ENCODE measurements at places on chromosomes 6 and 20.

GRCh38 chr6:162026843-162027242, 700.7 kb downstream of the PRKN start:
- no peak for DNase-seq

GRCh38 chr6:108587258-108588059, 26.7 kb downstream of the FOXO3 start:
- no peak for DNase-seq

- no peak for DNase-seq
These were observed 189.4 kb upstream of the PREP start for GRCh38 chr6:105592329-105592728.

GRCh38 chr20:1536893-1537730, 20.4 kb downstream of the SIRPD start:
- DNase-seq = no peak

- DNase-seq = no peak
These were observed 776.0 kb downstream of the TBC1D32 start for GRCh38 chr6:120558294-120558693.

- no peak for DNase-seq
These were observed 1162.2 kb upstream of the GJE1 start for GRCh38 chr6:140970485-140970884.

- DNase-seq = no peak
These were observed 139.6 kb downstream of the ZMYND8 start for GRCh38 chr20:47216819-47217410.

- DNase-seq = no peak
These were observed 37.1 kb downstream of the EYA2 start for GRCh38 chr20:46931699-46932098.

- no peak for DNase-seq
These were observed 38.7 kb downstream of the UQCC2 start for GRCh38 chr6:33672808-33673207.

DNA sequence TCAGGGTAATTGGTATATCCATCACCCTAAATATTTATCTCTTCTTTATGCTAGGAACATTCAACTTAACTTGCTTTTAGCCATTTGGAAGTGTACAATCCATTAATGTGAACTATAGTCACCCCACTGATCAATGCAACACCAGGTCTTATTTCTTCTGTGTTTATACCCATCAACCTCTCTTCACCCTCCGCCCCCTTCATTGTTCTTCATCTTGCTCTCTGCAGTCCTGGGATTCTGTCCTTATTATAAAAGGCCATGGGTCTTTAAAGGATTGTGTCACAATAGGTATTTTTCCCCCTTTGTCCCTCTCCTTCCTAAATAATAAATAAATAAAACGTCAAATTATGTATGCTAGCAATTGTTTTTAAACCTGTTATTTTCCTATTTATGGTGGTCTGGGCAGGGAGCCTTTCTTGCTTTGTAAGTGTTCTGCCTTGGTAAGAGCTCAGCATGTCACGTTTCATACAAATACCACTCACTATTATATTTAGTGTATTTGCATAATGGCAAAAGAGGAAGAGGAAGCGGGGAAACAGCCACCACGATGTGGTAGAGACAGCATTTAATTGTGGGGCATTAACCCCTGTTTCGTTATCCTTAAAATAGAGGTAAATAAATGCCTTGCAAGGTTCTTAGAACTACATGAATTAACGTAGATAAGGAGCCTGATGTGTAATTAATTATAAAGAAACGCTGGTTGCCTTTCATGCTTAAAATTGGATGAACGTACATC, 1.9 kb downstream of the ABRACL start:
- no peak for DNase-seq

DNA sequence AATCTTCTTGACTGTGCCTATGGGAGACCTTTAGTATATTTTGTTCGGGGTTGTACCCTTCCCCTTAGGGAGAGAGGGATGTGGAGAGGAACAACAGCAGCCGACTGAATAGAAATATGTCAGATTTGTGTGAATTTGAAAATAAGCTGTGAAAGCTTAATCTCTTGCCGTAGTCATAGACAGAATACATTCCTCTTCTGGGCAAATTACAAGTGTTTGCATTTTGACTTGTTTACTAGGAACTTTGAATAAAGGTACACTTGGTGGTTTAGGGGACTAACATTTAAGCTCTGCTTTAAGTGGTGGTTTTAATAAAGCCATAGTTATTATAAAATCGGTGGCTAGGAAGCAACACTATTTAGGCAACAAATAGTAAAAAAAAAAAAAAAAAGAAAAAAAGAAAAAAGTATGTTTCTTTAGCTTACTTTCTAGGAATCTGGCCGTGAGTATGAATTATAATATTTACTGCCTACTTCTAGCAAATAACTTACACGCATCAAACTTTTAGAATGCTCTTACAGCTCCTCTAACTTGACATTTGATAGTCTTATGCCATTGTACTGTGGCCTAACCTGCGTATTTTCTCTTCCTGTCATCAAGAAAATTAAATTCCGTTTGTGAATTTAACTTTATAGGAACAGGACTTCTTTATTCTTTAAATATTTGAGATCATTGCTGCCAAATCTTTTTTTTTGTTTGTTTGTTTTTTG, 65.1 kb downstream of the ZBTB2 start:
- DNase-seq = no peak

GRCh38 chr20:14830466-14830865, 493.1 kb upstream of the FLRT3 start:
- DNase-seq = no peak

- no peak for DNase-seq
These were observed 807 bp upstream of the OTOR start for GRCh38 chr20:16747291-16747811.

DNA sequence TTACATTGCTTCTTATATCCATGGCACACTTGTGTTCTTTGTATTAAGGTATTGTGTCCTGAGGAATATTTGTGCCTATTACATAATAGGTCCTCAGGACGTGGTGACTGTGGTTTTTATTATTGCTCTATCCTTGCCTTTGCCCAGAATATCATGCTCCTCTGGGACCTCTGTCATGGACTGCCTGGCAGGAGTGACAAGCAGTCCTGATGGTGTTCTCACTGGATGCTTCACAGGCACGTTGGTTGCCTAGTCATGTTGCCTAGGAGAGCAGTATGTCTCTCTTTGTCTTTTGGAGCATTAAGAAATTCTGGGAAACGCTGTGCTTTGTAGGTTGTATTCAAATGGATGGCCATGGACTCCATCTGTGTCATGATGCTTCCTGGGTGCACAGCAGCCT, 24.7 kb upstream of the MROH8 start:
- DNase-seq = no peak

DNA sequence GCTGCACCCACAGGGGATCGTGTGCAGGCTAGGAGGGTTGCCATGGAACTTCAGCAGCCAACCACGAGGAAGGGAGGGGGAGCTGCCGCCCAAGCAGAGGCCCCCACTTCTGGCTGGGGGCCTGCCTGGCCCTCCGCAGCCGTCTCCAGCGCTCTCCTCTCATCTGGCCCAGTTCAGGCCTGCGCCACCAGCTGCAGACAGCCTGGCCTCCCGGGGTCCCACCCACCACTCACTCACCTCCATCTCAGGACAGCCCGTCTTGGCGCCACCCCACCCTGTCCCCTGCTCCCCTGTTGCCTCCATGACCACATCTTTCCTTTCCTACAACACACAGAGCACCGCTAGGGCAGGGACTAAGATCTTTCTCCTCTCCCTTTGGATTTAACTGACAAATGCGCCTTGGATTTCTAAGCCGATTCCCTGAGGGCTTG, 98.7 kb downstream of the ANKRD60 start:
- DNase-seq = no peak

DNA sequence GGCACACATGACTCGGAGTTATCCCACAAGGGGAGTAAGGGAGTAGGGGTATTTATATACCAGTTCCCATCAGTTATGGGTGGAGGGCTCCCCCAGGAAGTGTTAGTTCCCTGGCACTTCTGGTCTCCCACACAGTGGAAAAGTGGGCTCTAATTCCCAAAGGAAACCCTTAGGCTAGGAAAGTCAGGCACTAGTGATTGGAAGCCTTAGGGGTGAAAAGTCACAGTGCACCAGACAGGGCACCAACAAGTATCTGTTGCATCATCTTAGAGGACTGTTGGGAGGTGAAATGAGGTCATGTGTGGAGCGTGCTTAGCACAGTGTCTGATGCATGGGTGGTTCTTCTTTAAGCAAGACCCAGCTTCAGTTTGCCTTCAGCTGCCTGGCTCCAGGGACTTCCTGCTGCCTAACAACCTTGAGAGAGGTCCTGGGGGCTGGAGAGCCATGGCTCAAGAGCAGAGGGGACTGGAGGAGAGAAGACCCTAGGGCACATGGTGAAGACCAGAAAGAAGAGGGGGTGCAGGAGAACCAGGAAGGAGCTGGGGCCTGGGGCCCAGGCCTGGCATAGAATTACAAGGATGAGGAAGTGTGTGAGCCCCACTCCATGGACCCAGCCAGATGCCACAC, 7.5 kb upstream of the FOXP4 start:
- no peak for DNase-seq

DNA sequence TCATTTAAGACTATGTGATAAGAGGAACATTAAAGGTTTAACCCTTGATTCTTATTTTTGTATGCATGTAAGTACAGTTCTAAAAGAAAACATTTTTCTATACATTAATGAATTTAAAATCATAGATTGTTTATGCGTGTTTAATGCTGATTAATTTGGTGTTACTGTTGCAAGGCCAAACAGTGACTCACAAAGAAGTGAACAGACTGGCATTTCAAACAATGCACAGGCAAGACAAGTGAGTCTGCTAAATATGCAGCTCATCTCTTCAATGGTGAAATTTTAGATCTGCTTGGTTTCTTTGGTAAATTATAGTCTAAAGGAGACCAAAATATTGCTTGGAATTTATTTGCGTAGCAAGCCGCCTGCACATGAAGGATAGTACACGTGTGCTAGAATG, 417.4 kb upstream of the SOX4 start:
- DNase-seq = no peak

DNA sequence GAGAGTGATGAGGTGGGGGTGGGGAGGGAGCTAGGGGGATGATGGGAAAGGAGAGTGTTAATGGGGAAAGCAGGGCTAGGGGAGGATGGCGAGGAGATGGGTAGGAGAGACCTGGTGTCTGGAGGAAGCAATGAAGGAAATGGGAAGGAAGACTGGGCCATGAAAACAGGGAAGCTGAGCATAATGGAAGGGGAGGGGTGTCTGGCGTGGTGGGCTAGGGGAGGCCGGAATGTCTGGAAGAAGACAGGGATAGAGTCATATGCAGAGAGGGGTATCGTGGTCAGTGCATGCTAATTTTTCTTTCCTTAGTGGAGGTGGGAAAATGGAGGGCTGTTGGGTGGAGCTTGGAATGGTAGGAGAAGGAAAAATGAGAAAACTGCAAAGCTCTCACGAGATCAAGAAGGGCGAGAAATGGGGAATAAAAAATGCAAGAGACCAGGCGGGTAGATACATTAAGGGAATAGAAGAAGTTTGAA, 423 bp downstream of the KLHDC3 start:
- DNase-seq = no peak

DNA sequence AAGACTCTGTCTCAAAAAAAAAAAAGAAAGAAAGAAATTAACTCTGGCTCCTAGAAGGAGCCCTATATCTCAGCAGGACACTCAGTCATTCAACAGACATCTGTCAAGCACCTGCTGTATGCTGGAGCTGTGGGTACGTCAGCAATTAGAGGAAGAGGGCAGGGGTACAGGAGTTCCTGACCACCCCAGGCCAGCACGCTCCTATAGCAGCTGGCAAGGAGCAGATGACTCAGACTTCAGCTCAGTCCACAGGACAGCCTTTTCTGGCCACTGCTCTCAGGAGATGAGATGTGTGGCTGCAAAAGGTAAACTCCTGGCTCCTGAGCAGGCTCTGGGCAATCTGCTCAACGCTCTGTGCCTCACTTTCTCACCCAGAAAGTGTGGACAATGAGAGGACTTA, 1.7 kb upstream of the RTEL1 start:
- no peak for DNase-seq

DNA sequence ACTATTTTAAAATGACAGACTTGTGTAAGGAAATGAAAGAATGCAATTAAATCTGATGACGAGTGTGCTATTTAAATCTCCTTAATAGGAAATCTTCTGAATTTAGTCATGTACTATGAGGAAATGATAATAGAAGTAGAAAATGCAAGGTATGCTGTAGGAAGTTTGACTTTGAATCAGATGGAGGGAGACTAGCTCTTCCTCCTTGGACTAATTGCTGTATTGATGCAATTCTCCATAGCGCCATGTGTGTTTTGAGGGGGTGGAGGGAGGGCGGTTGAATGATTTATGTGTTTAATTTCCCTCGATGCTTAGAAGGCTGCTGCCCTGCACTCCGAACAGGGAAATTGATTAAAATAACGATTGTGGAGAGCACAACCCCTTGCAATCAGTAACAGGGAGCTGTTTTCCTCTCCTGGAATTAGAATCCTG, 214.4 kb upstream of the PRND start:
- DNase-seq = no peak

DNA sequence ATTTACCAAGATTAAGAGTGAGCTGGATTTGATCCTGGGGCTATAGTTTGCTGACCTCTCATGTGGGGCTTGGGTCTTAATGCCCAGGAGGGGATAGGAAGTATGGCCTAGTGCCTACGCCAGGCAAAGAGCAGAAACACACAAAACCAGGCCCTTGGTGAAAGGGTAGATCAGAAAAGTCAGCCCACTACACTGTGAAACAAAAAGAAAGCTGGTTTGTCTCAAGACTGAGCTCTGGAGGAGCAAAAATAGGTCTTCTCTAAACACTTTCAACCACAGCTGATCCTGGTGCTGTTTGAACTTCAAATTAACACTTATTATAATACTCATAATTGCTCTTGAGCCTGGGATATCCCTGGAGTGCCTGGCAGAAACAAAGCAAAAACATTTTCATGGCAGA, 75.1 kb upstream of the MAP7 start:
- no peak for DNase-seq

- no peak for DNase-seq
These were observed 120.2 kb downstream of the TINAG start for GRCh38 chr6:54428431-54428830.

DNA sequence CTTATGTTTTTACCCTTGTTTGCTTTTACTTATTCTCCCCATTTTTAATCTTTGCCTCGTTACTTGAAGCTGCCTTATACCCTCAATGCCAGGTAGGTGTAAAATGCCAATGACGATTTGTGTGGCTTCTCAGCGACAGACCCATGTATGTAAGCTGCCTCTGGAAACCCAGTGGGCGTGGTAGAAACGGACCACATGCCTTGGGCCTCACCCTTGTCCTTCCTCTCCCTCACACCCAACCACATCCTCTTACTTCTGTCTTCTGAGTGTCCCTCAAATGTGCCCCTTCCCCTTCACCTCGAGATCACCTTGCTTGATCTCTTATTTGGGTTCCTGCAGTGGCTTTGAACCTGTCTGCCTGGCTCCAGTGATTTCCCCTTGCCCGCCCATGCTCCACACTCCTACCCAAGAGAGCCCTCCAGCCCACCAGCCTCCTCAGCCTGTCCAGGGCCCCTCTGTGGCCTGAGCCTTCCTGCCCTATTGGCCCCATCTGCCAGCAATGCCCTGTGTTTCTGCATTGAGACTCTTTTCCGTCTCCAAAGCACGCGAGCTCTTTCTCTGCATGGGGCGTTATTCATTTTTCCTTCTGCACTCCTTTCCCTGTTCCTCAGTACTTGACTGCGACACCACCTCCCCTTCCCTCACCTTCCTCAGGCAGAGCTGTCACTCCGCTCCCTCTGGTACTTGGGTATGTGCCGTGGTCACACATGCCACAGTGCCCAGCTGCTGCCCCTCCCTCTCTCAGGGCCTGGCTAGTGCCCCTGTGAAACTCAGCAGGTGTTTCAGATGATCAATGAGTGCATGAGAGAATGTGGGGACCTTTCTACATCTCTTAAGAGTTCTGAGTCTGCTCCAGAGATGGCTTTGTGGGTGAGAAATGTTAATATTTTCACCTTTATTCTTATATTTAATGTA, 115.4 kb downstream of the SLX4IP start:
- no peak for DNase-seq

GRCh38 chr20:16548068-16548672, 25.1 kb downstream of the KIF16B start:
- no peak for DNase-seq

All from activated CD4-positive, alpha-beta T cell treated with anti-CD3 and anti-CD28 coated beads for 48 hours (primary cell).